ENCODE measurements at places on chromosomes 12 and 14. TPM values are rescaled to one million over a fixed set of nuclear protein-coding genes. Genes with fewer than 3 reads are reported as not detected.

KSR2 gene
- 0.03 TPM for total RNA-seq

PITPNM2 gene
- 32.0 TPM for total RNA-seq

TMEM63C gene
- 0.79 TPM for total RNA-seq

HOXC13 gene
- total RNA-seq: not detected

VAMP1 gene
- 64.6 TPM for total RNA-seq

ATXN7L3B gene
- total RNA-seq: 46.8 TPM

CRIP2 gene
- 6.4 TPM for total RNA-seq

- no peak for DNase-seq
Measured at GRCh38 chr14:96663491-96664067, 133.6 kb upstream of the VRK1 start.

DNA sequence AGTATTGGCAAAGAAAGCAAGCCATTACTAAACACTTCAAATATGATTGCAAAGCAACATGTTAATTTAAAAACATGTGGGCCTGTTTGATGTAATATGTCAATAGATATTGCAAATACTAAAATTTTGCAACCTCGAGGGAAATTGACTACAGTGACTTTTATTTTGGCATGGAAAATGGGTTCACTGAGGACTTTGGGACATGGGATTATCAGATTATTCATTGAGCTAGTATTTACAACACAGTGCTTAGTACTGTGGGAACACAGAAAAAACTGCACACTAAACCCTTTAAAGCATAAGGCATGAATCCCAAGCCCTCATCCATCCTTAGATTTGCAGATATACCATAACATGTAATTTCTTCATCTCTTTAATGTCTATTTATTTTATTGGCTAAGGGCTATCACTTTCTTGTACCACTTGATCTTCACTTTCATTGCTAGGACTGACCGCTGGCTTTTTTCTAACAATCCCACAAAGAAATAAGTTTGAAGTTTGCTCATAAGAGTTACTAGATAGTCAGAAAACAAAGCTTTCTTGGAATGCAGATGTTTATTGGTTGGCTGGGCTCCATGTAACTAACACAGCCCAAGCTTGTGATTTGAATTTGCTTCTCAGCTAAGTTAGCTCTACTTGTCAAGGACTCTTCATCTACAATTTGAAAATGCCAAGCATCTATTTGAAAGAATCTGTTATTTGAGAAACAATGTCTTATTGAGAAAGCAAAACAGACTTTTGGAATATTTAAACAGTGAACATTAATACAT, 48.7 kb downstream of the PPFIBP1 start:
- no peak for DNase-seq

- no peak for DNase-seq
Measured at GRCh38 chr12:104276273-104277131, 27.0 kb upstream of the EID3 start.

DNA sequence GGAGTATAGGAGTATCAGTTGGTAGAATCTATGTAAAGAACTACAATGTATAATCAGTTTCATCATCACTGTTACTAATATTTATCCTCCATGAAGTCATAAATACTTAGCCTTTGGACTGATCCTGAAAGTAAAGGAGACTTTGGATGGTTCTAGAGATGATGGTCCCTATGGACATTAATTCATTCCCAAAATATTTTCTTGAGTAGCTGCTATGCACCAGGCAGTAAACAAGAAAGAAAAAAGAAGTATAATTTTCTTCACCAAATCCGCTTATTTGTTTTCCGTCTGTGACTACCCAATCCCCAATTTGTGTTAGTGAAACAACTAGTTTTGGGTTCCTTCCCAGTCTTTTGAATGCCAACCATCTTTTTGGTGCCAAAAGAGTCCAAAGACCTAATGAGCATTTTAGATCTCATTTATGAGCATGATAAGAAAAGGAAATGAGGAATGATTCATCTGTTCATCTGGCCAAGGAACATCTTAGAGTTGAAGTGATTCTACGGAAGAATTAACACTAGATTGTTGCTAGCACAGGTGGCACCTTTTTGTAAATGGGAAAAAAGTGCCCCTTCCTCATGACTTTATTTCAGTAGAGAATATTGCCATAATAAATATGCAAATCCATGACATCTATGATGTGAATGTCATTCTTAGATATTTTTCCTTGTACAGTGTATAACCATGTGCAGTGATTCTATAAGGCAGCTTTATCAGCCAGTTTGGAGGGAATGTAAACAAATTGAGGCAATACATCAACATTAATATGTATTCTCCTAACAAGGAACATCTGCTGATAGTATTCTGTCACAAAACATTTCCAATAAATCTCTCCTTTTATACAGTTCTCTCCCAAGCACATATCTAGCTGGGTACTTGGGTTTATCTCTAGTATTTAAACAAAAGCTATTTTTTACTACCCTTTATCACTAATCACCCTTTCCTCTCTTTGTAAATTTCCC, 85.1 kb upstream of the CCDC91 start:
- DNase-seq: no peak

- DNase-seq: no peak
Measured at GRCh38 chr12:66077542-66077941, 53.0 kb downstream of the LLPH start.

GRCh38 chr14:101049942-101050341, 146.4 kb upstream of the RTL1 start:
- no peak for DNase-seq

- DNase-seq: no peak
Measured at GRCh38 chr12:66243911-66244310, 54.9 kb downstream of the IRAK3 start.

- no peak for DNase-seq
Measured at GRCh38 chr12:51362747-51363342, 16.4 kb upstream of the CELA1 start.

- DNase-seq: no peak
Measured at GRCh38 chr12:62738616-62739015, 196.3 kb downstream of the PPM1H start.

DNA sequence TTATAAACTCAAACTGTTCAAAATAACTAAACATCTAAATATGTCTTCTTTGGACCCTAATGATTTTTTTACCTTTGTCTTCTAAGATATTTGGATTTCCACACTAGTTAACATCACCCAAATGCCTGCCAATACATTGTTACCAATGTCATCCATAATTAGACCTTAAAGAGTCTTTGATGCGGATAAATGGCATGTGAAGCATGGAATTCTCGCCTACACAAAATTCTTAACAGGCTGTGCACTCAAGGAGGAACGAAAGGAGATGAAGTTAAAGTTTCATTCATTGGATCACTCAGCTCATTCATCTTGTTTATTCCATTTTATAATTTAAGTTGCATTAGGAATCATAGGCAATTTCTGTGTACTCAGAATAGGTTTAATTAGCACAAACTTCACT, 219.7 kb downstream of the ACSS3 start:
- DNase-seq: no peak

GRCh38 chr12:71432936-71433335, 6.7 kb upstream of the LGR5 start:
- no peak for DNase-seq

- DNase-seq: no peak
Measured at GRCh38 chr14:68677901-68678300, 115.0 kb downstream of the ZFP36L1 start.

GRCh38 chr12:122471324-122472226, 29.2 kb downstream of the ZCCHC8 start:
- peak; percentile 18 for DNase-seq

GRCh38 chr14:73623504-73624054, 11.3 kb downstream of the ACOT6 start:
- no peak for DNase-seq

GRCh38 chr12:52079576-52080402, at the start of gene SMIM41:
SMIM41 (plus strand) TSS chr12:52079704; CDS start chr12:52079780, 76 bp downstream.
- DNase-seq: no peak

DNA sequence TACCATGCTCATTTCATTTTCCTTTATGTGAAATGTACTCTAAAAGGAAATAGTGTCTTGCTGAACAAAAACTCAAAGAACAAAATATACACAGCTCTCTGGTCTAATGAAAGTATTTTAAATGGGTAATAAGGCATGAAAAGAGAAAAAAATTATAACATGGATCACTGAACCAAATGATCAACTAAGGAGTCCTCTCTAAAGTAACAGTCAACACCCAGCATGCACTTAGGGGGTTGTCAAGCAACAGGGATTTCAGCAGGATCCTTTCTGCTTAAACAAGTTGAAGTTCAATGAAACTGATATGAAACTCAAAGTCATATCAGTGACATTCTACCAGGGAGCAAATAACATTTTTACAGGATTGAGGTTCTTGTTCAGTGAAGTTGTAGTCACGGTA, 398.8 kb downstream of the SEC23A start:
- no peak for DNase-seq

GRCh38 chr12:111218499-111218898, 150.4 kb downstream of the PHETA1 start:
- no peak for DNase-seq
